ENCODE measurements at places on chromosomes 13 and 19. TPM values are rescaled to one million over a fixed set of nuclear protein-coding genes. Genes with fewer than 3 reads are reported as not detected.

DNA sequence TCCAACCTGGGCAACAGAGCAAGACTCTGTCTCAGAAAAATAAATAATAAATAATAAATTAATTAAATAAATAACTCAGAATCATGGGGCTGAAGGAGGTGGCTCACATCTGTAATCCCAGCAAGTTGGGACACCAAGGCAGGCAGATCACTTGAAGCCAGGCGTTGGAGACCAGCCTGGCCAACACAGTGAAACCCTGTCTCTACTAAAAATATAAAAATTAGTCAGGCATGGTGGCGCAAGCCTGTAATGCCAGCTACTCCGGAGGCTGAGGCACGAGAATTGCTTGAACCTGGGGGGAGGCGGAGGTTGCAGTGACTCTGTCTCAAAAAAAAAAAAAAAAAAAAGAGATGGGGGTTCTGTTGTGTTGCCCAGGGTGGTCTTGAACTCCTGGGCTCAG lies 7.2 kb downstream of the TMEM38A start:
- H3K4me3 ChIP-seq, result no peak overlapping the region
- no peaks in the 10 kb centered on the region for H3K4me1 ChIP-seq
- no peak for DNase-seq
- no peak overlapping the region for H3K27ac ChIP-seq
- no peaks in the 10 kb centered on the region for H3K36me3 ChIP-seq
- H3K27me3 ChIP-seq, result no peaks in the 10 kb centered on the region

DNA sequence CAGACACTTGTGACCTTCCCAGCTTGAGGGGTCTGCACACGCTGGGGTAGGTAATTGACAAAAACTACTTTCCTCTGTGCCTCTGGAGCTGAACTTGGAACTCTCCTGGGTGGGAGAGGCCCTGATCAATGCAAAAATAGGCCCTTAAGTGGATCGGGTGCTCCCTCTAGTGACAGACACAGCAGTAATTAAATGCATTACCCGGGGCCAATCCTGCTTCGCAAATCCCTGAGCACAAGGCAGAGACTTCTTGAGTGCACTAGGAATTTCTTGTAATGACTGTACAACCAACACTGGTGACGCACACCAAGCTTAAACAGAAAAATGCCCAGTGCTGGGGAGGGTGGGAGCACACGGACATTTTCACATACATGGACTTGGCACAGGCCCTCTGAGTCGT lies 10.6 kb upstream of the UBE2S start:
- peak; percentile 70 for DNase-seq
- peaks cover 26% of the 10 kb centered on the region for H3K4me1 ChIP-seq
- H3K36me3 ChIP-seq, result no peaks in the 10 kb centered on the region
- no peak overlapping the region for H3K27ac ChIP-seq
- H3K4me3 ChIP-seq, result no peak overlapping the region
- H3K27me3 ChIP-seq, result no peaks in the 10 kb centered on the region

- H3K4me3 ChIP-seq, result no peak overlapping the region
- no peaks in the 10 kb centered on the region for H3K27me3 ChIP-seq
- no peaks in the 10 kb centered on the region for H3K36me3 ChIP-seq
- no peaks in the 10 kb centered on the region for H3K4me1 ChIP-seq
- no peak for DNase-seq
Observed at GRCh38 chr13:19888799-19889198, 25.4 kb upstream of the ZMYM5 start.

- H3K4me3 ChIP-seq, result no peak overlapping the region
- DNase-seq, result no peak
- H3K4me1 ChIP-seq, result no peaks in the 10 kb centered on the region
- H3K27ac ChIP-seq, result no peak overlapping the region
- no peaks in the 10 kb centered on the region for H3K36me3 ChIP-seq
Observed at GRCh38 chr19:5536337-5536894, 31.3 kb downstream of the TINCR start.

DNA sequence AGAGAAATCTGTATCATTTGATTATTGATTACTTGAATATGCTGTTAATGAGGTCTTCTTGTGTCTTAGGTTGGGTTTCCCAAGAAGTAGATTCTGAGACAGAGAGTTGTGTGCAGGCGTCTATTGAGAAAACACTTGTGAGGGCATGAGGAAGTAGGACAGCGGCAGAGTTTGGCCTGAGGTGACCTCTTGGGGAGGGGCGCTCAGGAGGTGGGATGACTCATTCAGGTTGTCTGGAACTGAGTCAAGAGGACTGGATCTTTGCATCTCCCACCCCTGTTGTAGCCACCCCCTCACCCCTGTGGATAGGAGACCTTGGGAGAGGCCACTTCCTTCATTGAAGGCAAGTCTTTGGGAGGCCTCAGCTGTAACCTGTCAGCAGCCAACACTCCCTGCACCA lies 35.2 kb upstream of the WDFY2 start:
- H3K4me1 ChIP-seq, result no peaks in the 10 kb centered on the region
- no peaks in the 10 kb centered on the region for H3K27me3 ChIP-seq
- H3K36me3 ChIP-seq, result no peaks in the 10 kb centered on the region
- DNase-seq, result no peak

- no peaks in the 10 kb centered on the region for H3K4me1 ChIP-seq
- H3K4me3 ChIP-seq, result no peak overlapping the region
- no peaks in the 10 kb centered on the region for H3K36me3 ChIP-seq
- no peaks in the 10 kb centered on the region for H3K27me3 ChIP-seq
Observed at GRCh38 chr19:2382530-2383222, 22.6 kb downstream of the TMPRSS9 start.

DNA sequence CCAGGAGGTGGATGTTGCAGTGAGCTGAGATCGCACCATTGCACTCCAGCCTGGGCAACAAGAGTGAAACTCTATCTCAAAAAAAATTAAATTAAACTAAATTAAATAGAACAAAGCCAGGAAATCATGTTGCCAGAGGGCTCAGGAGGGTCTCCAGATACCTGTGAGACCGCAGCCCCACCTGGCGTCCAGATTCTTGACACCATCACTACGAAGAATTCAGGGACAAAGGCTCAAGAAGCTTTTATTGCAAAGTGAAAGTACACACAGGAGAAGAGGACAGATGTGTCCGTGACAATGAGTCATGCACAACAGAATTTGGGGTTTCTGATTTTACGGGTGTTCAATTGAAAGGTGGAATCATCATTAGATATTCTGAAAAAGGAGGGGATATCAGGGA lies 76.6 kb downstream of the STOML3 start:
- no peaks in the 10 kb centered on the region for H3K36me3 ChIP-seq
- H3K27me3 ChIP-seq, result no peaks in the 10 kb centered on the region
- no peaks in the 10 kb centered on the region for H3K4me1 ChIP-seq
- H3K27ac ChIP-seq, result no peak overlapping the region
- DNase-seq, result no peak

DNA sequence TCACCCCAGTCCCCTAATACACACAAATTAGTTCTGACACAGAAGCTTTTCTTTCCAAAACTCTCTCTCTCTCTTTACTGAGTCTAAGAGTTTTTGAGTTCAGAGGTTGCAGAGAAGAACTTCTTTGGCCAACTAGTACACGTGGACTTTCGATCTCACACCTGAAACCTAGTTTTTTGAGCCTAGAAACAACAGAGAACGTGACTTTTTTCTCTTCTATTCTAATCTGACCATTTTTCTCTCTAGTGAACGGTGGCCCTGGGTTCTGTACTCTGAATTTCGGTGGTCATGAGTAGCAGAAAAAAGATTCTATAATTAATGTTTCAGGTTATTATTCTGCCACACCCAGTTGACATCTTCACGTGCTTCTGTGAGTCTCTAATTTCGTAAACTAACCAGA lies 24.2 kb downstream of the PCDH20 start:
- no peak overlapping the region for H3K4me3 ChIP-seq
- H3K27me3 ChIP-seq, result no peaks in the 10 kb centered on the region
- no peaks in the 10 kb centered on the region for H3K36me3 ChIP-seq
- H3K4me1 ChIP-seq, result no peaks in the 10 kb centered on the region
- H3K27ac ChIP-seq, result no peak overlapping the region

DNA sequence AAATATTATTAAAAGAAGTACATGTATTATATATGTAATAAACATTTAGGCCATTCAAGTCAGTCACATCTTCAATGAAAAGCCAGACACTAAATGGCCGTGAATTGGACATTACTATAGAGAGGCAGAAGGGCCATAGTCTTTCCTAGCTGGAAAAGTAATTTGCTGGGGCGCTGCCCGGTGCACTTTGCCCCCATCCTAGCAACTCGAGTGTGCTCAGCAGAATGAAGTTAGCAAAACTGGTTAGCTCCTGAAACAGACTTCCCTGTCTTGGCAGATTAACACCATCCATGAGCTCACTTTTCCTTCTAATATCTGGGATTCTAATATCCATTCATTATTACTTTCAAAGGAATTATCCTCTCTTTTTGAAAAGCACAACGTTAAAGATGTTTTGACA lies 2.8 kb upstream of the SPRYD7 start:
- peaks cover 14% of the 10 kb centered on the region for H3K4me1 ChIP-seq
- no peaks in the 10 kb centered on the region for H3K27me3 ChIP-seq
- no peak overlapping the region for H3K27ac ChIP-seq
- H3K4me3 ChIP-seq, result no peak overlapping the region
- DNase-seq, result no peak

DNA sequence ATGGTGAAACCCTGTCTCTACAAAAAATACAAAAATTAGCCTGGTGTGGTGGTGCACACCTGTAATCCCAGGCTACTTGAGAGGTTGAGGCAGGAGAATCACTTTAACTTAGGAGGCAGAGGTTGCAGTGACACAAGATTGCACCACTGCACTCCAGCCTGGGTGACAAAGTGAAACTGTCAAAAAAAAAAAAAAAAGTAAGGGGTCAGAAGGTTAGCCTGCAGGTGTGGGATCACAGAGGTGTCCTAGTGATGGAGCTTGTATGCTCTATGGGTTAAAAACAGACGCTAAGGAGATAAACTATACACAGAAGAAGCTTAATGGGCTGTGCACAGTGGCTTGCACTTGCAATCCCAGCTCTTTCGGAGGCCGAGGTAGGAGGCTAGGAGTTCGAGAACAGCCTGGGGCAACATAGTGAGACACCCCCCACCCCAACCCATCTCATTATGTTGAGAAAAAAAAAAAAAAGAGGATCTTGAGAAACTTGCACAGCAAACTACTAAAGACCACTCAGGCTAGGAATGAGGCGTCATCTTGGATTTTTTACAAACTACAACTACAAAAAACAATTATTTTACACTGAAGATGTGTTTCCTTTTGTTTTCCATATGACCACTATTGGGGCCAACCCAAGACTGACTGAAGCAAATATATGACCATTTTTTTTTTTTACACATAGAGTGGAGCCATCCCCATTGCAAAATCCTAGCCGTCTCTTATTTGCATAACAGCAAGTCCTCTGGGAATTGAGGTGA lies 7.9 kb downstream of the FOSB start:
- H3K4me1 ChIP-seq, result peaks cover 16% of the 10 kb centered on the region
- no peaks in the 10 kb centered on the region for H3K36me3 ChIP-seq
- no peaks in the 10 kb centered on the region for H3K27me3 ChIP-seq

DNA sequence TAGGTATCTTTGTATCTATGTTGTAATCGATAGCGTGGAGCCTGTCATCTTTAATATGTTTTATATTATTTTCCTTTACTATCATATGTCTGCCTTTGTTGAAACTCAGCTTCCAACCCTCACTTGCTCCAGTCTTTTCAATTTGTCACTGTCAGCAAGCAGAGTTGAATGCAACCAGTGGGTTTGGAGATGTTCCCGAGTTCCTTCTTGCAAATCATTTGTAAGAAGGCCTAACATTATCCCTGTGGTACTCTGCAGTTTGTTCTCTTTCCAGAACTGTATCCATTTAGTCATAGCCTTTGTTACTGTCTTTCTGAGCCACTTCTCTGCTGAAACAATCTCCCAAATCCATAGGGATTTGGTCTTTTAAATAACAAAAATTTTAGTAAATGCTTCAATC lies 41.8 kb downstream of the RNASEH2B start:
- H3K36me3 ChIP-seq, result peaks cover 13% of the 10 kb centered on the region
- no peak overlapping the region for H3K4me3 ChIP-seq
- H3K4me1 ChIP-seq, result no peaks in the 10 kb centered on the region

GRCh38 chr19:48190288-48190884 lies 19.9 kb downstream of the ZSWIM9 start:
- DNase-seq, result peak; percentile 52
- H3K27ac ChIP-seq, result no peak overlapping the region
- H3K4me3 ChIP-seq, result no peak overlapping the region

DNA sequence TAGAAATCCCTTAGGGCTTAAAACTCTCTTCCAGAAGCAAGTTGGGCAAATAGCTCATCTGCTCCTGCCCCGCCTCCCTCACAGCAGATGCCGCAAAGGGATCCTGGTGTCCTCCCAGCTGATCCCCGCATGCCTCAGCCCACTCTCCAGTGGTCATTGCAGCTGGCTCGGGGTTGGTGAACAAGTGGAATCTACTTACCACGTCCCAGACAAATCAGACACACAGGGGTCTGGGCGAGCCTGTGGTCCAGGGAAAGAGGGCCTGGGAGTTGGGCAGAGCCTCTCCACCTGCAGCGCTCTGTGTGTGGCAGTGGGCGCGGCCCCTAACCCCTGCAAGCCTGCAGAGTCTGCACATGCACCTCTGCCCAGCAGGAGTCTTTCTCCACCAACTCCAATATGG lies 10.8 kb upstream of the C19orf33 start:
- no peaks in the 10 kb centered on the region for H3K4me1 ChIP-seq
- H3K36me3 ChIP-seq, result no peaks in the 10 kb centered on the region
- no peak overlapping the region for H3K4me3 ChIP-seq
- H3K27me3 ChIP-seq, result no peaks in the 10 kb centered on the region

DNA sequence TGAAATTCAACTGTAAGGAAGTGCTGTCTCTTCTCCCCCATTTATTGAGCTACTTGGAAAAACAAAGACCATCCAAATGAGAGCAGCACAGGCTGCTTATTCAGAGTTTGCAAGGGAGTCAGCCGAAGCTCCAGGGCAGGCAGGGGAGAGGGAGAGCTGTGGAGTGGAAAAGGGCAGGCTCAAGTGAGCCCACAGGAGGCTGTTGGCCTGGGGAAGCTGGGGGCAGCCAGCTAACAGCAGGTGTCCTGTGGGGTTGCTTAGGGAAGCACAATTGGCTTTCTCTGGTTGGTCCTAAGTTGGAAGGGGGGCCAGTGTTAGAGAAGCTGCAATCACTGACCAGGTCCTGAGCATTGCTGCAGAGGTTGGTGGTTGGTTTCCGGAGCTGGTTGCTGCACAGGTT lies 23.9 kb downstream of the SLC25A42 start:
- H3K4me1 ChIP-seq, result no peaks in the 10 kb centered on the region
- no peak overlapping the region for H3K27ac ChIP-seq
- no peak for DNase-seq
- H3K4me3 ChIP-seq, result no peak overlapping the region
- H3K27me3 ChIP-seq, result no peaks in the 10 kb centered on the region

- no peak overlapping the region for H3K4me3 ChIP-seq
- no peaks in the 10 kb centered on the region for H3K27me3 ChIP-seq
- no peaks in the 10 kb centered on the region for H3K36me3 ChIP-seq
- no peak overlapping the region for H3K27ac ChIP-seq
- H3K4me1 ChIP-seq, result no peaks in the 10 kb centered on the region
Observed at GRCh38 chr13:42812316-42812715, 30.9 kb downstream of the FAM216B start.

The RUBCNL gene
- polyA plus RNA-seq, result not detected

The KIR2DL1 gene
- 3.1 TPM for polyA plus RNA-seq

The CD22 gene
- not detected for polyA plus RNA-seq

The TEKTIP1 gene
- polyA plus RNA-seq, result 0.38 TPM

The VSTM2B gene
- not detected for polyA plus RNA-seq
